ENCODE measurements at places on chromosomes 2 and 18. TPM values are rescaled to one million over a fixed set of nuclear protein-coding genes. Genes with fewer than 3 reads are reported as not detected.

CABYR gene
- 2.2 TPM for total RNA-seq

GPR45 gene
- total RNA-seq = not detected

IL36RN gene
- not detected for total RNA-seq

EPC2 gene
- 36.9 TPM for total RNA-seq

SPR gene
- total RNA-seq = 54.3 TPM

ARHGEF33 gene
- 1.4 TPM for total RNA-seq

ZSWIM2 gene
- total RNA-seq = not detected

CERKL gene
- not detected for total RNA-seq

PTPN18 gene
- total RNA-seq = 104 TPM

ITPRIPL1 gene
- 6.5 TPM for total RNA-seq

WNT10A gene
- total RNA-seq = 0.36 TPM

FEV gene
- not detected for total RNA-seq

RESP18 gene
- not detected for total RNA-seq

RAX gene
- total RNA-seq = not detected

TMBIM1 gene
- total RNA-seq = 689 TPM

MYOM1 gene
- total RNA-seq = 8.5 TPM

IL1A gene
- not detected for total RNA-seq

LRP1B gene
- 7.6 TPM for total RNA-seq

ANKRD62 gene
- not detected for total RNA-seq

HAUS1 gene
- 23.4 TPM for total RNA-seq

CCDC68 gene
- total RNA-seq = 8.0 TPM

TRIM43 gene
- not detected for total RNA-seq

COLEC12 gene
- 35.0 TPM for total RNA-seq

TFCP2L1 gene
- total RNA-seq = 3.8 TPM

DCTN1 gene
- 117 TPM for total RNA-seq

SCN3A gene
- 2.5 TPM for total RNA-seq

CHMP1B gene
- total RNA-seq = 44.1 TPM

LRRC30 gene
- total RNA-seq = not detected

CD226 gene
- total RNA-seq = 1.9 TPM

RGPD4 gene
- not detected for total RNA-seq

CYP26B1 gene
- 23.3 TPM for total RNA-seq

TSPYL6 gene
- not detected for total RNA-seq

SLC5A7 gene
- not detected for total RNA-seq

TMEM185B gene
- 23.4 TPM for total RNA-seq

NT5DC4 gene
- not detected for total RNA-seq

POTEC gene
- not detected for total RNA-seq

EPB41L3 gene
- total RNA-seq = 163 TPM

RPS27A gene
- 1,333 TPM for total RNA-seq

CPO gene
- 2.0 TPM for total RNA-seq

HOXD9 gene
- 0.95 TPM for total RNA-seq

LINC00305 gene
- not detected for total RNA-seq

PROM2 gene
- total RNA-seq = 0.82 TPM

METTL5 gene
- 63.2 TPM for total RNA-seq

EPHA4 gene
- 24.6 TPM for total RNA-seq

AUP1 gene
- total RNA-seq = 120 TPM

TUBA3E gene
- not detected for total RNA-seq

SLC23A3 gene
- 1.0 TPM for total RNA-seq

MALT1 gene
- total RNA-seq = 33.6 TPM

ITPRID2 gene
- 54.7 TPM for total RNA-seq

ZNF516 gene
- 27.7 TPM for total RNA-seq

PDE11A gene
- total RNA-seq = 0.65 TPM

SP140 gene
- 2.1 TPM for total RNA-seq

FOXI3 gene
- not detected for total RNA-seq

PSMG2 gene
- 72.3 TPM for total RNA-seq
